ENCODE measurements at places on chromosomes 2 and 18.
A peak's percentile ranks its signal among the peaks of the same experiment; 100 is the strongest.

DNA sequence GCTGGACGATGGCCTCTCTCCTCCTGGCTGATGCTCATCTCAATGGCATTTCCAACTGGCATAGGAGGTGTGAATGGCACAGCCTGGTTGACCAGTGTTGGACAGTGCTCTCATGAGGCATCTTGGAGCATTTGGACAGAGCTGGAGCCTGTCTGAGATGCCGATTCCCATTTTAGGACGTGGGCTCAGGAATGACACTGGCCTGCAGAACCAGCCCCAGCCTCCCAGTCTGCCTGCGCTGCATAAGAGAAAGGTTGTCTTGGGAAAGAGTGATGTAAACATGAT lies 118.2 kb upstream of the COPS8 start:
- DNase-seq, result no peak

- DNase-seq, result no peak
Observed at GRCh38 chr2:8694737-8695136, 12.9 kb downstream of the ID2 start.

- DNase-seq, result no peak
Observed at GRCh38 chr2:199955007-199955338, 318 bp downstream of the TYW5 start.

GRCh38 chr2:231110551-231110950 lies 14.3 kb downstream of the HTR2B start:
- DNase-seq, result peak; percentile 16

DNA sequence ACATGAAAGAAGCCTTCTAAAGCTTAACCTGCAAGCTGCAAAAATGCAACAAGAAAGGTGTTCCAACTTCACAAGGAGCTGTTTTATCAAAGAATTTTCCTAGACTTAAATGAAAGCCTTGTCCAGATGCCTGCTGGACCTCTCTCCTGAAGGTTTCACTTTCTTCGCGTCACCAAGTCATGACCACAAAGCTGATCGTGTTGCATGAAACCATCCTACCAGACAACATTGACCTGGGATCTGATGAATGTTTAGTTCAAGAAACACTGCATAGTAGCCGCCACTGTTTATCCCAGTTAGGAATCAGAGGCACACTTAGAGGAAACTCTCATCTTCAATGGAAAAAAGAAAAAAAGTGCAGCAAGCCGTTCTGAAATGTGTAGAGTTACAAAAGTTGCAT lies 26.9 kb downstream of the PAX3 start:
- no peak for DNase-seq

DNA sequence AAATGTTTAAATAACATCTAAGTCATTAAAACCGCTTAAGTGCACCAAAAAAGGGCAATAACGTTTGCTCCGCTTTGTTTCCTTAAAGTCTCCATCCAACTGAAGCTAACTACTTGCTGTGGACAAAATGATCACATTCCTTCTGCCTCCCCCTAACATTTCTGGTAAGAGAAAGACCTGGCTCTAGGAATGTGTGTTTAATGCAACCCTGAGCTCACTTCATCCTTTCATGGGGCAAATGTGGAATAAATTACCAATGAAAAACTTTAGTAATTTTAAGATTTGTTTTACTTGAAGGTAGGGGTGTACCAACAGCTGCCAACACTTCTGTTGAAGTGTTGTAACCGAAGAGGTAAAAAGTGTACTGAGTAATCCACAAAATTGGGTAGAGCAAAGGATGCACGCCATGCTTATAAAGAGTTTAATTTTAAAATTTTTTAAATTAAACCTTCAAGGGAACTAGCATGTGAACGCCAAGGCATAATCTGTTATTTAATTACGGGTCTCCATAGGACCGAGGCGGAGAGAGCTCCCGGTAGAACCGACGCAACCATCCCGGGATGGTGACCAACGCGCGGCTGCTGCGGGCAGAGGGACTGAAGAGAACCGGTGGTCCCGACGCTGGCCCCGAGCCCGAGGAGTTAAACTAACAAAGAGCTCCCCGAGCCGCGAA lies 1.1 kb downstream of the HNRNPLL start:
- DNase-seq, result no peak

GRCh38 chr18:13266218-13267100 lies 47.9 kb downstream of the LDLRAD4 start:
- DNase-seq, result no peak

GRCh38 chr2:42792583-42793333 lies at the start of gene HAAO:
Gene HAAO, minus strand, starts transcription at chr2:42792583. Its CDS starts 47 bp downstream, at chr2:42792536.
- peak; percentile 47 for DNase-seq

DNA sequence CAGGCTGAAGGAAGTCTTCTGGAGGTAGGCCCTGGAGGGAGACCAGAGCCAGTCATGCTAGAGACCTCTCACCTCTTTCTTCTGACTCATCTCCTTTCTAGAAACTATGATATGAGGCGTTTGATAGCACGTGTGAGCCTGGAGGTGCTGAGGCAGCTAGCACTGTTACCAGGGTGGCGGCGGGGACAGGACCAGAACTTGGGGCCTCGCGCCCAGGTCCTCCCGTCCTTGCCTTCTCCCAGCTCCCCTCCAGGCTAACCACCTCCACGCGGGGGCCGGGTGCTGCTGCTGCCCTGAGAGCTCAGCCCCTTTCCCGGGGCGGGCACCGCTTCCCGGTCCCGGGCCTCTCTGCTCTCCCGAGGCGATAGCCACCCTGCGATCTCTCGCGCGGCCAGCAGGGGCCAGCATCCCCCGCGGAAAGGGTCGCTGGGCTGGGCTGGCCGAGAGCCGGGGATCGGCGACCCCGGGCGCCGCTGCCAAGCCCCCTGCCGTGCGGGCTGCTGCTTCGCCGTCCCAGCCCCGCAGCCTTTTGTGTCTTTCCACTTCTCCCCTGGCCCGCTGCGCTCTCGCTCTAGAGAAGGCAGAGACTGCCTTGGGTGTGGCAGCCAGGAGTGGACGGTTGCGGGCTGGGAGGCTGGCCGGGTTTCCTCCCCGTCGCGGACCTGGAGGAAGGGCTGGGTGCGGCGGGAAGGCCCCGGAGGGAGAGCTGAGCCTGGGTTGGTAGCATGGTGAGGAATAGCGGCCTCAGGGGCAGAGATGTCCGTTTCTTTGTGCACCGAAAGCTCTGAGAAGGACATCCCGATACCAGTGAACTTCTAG lies 49.1 kb downstream of the TMEM17 start:
- peak; percentile 72 for DNase-seq

DNA sequence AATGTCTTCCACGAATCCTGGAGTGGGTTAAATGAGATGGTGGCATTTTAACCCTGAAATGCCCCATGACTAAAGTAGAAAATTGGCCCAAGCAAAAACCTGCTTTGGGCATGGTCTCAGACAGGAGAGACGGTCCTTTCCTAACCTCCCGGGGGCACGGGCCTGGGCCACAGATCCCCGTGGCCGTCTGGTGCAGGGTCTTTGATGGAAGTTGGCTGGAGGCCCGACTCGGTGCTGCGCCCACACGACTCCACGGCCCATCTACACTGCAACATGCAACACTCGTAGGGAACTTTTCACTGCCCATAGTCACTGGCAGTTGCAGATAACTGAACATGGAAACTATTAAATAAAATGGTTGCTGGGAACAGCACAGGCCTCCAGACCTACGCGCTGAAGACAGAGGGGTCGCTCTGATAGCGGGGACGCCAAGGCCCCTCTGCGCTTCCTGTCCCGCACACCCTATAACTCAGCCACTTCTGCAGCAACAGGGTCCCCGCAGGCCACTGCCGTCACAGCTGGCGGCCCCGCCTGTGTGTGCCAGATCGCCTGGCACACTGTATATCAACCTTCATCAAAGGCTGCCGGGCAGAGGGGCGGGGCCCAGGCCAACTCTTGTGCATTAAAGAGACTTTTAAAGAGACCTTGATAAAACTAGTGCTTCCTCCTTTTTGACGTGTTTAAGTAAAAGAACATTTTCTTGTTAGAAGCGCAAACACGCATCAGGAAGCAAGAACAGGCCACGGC lies 214.1 kb downstream of the TWIST2 start:
- no peak for DNase-seq

DNA sequence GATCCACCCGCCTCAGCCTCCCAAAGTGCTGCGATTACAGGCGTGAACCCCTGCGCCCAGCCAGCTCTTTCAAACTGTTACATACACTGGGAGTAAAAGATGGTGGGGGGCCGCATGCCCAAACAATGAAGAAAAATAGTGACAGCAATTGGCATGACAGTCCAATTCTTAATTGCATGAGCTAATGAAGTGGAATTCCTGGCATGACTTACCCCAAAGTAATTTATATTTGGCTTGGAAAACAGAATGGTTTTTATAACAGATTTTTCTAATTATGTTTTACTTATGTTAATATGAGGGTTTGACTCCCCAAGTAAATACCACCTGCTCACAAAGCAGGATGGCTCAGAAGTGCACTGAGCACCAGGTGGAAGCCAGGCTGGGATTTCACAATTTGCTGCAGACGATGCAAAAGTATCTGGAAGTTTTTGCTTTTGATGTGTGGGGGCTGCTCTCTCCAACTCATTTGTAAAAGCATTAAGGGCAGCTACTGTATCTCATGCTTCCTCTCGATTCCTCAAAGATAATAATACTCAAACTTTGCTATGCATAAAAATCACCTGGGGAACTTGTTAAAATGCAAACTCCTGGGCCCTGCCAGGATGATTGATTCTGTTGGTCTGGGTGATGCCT lies 24.0 kb upstream of the ATG16L1 start:
- no peak for DNase-seq

- DNase-seq, result no peak
Observed at GRCh38 chr2:133568172-133568571, at the start of gene NCKAP5. Gene NCKAP5, minus strand, starts transcription at chr2:133568463. Its CDS starts 50,937 bp downstream, at chr2:133517526.

DNA sequence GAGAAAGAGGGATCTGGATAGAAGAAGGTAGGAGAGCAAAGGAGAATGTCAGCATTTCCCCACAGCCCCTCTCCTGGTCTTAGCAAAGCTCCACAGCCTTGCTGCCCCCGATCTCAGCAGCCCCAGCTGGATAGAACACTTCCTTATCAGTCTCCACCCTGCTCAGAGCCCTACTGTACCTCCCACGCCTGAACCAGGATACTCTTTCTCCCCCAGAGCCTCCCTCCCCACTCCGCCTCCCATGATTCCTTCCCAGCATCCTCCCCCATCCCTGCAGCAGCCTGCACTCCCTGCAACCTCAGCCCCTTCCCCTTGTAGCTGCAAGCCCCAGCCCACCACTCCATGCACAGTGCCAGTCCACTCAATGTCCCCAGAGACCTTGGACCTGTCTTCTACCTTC lies 25.8 kb downstream of the PLB1 start:
- no peak for DNase-seq

DNA sequence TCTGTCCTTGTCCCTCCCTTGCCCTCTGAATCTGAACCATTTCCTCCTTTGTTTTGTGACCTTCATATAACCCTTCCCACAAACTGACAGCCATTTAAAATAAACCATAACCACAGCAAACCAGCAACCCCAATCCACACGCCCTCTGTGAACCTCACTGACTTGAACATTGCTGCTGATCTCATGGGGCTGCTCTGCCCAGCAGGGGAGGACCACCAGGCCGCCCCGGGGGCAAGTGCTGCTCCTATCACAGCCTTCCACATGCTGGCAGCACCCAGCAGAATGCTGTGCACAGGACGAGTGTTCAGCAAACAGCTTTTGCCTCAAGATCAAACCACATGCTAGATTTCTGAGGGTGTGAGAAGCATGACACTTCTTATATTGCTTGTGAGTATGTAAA lies 73.9 kb upstream of the UXS1 start:
- no peak for DNase-seq

GRCh38 chr2:21428754-21429153 lies 305.0 kb downstream of the TDRD15 start:
- no peak for DNase-seq

DNA sequence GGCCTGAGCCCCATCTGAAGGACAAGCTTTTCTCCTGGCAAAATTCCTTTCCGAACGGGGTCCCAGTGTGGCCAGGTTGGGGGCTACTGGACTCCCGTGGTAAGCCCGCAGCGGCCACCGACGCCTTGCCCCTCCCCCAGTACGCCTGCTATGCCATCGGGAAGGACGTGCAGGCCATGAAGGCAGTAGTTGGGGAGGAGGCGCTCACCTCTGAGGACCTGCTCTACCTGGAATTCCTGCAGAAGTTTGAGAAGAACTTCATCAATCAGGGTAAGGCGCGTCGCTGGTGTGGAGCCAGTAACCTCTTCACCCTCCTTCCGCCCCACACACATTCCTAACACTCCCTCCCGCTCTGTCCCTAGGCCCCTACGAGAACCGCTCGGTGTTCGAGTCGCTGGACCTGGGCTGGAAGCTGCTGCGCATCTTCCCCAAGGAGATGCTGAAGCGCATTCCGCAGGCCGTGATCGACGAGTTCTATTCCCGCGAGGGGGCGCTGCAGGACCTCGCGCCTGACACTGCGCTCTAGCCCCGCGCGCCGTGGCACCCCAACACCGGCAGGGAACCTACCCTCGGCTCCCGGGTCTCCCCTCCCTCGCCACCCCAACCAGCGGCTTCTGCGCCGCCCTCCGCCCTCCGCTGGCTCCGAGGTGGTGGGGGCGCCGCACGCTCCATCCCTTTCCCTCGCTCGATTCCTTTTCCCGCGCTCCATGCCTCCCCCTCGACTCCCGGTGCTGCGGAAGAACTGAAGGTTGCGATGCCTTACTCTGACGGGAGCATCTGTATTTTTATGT lies 13.6 kb upstream of the ANKRD53 start:
- peak; percentile 86 for DNase-seq

GRCh38 chr2:98806236-98806697 lies 75.3 kb upstream of the MGAT4A start:
- DNase-seq, result no peak

DNA sequence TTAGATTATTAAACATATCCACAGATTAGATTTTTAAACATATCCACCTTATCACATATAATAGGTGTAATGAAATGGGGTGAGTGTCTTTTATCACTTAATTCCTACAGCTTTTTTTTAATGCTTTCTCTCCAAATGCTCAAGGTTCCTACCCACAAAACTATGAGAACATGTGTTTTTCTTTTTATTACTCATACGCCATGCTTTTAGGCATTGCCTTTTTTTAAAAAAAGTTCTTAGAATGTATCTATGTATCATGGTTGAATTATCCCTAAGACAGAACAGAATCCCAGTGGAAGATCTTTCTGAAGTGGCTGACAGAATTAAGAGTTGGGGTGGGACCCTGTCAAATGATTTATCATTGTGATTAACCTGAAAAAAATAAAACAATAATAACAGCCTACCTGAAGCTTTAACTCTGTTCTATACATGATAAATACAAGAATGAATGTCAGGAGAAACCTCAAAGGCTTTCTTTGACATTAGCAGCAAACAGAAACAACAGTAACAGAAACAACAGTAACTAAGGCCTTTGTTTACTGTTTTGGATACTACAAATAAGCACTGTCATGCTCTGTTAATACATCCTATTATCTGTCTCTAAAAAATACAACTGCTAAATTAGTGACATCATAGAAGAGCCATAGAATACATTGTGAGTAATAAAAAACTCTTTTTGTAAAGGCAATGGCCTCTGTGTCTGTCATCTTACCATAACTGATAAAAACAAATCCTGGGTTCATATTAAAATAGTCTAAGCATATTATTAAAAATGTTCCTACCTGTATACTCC lies 4.1 kb upstream of the ZNF397 start:
- DNase-seq, result no peak
